Hematopoietic multipotent progenitor cell treated with erythropoietin and hydrocortisone succinate and interleukin-3 and kit ligand, for 8 days (in vitro differentiated cells): ENCODE measurements at places on chromosomes 5 and 9.
A peak's percentile ranks its signal among the peaks of the same experiment; 100 is the strongest.

GRCh38 chr5:17679597-17680203, 45.4 kb downstream of the TAF11L14 start:
- DNase-seq, result no peak

DNA sequence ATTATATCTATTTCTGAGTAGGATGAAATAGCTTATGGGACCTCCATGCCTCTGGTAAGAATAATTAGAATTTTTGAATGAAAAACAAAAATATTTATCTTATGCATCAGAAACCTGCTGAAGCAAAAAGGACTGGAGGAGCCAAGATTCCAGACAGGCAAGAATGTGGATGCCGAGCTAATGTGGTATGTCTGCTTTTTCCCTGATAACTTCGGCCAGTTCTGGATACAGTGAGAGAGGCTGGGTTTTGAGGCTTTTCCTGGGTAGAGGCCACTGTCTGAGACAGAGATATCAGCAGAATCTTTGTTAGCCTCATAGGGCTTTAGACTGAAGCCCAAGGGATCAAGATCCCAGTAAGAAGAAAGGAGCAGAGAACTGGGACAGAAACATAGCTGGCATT, 5.2 kb upstream of the CTNND2 start:
- no peak for DNase-seq

DNA sequence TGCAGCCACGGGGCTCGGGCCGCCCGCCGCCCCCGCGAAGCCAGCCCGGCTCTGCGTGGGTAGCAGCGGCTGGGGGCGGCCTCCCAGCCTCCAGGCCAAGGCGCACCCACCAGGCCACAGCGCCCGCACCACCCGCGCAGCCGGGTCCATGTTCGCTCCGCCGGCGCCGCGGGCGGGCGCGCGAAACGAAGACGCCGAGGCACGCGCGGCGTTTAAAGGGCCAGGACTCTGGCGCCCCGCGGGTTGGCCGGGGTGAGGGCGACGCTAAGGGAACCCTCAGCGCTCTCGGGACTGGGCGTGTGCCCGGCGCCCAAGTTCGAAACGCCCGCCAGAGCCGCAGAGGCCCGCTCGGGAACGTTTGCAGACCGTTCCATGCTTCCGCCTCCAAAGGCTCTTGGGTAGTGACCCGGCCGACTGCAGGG, at the start of gene PTGES2:
TSS of gene PTGES2 (minus strand) at position 162 of the 422 bp plus-strand sequence. CDS start at position 150, 12 bp downstream.
- DNase-seq, result peak; percentile 87

DNA sequence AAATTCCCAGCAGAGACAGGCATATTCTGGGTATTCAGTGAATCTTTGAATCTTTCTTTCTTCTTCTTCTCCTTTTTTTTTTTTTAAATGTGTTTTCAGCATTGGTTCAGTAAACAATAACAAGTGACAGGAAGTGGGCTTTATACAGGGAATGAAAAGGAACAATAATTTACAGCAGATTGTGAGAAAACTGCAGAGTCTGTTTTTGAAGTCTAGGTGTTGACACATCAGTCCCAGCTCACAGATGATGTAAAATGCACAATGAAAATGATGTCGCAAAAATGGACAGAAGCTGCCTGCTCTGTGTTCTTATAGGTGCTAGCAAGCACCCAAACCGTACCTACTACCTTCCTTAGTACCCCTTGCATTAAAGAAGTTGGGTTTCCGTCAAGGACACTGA, 38.8 kb downstream of the TNC start:
- no peak for DNase-seq

DNA sequence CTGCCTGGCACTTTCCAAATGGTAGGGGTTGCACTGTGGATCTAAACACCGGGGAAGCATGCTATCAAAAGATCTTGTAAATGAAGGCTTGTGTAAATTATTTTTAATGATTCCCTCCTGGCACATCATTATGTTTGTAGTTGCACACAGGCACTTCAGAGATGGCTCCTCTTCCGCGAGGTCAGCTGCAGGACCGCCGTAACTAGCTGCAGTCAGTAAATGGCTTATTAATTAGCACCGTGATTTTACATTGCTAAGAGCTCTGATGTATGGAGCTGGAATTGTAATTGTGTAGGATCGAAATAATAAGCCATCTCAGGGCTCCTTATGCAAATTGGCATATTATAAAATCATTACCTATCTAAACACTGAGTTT, 397.6 kb upstream of the IRX1 start:
- no peak for DNase-seq

DNA sequence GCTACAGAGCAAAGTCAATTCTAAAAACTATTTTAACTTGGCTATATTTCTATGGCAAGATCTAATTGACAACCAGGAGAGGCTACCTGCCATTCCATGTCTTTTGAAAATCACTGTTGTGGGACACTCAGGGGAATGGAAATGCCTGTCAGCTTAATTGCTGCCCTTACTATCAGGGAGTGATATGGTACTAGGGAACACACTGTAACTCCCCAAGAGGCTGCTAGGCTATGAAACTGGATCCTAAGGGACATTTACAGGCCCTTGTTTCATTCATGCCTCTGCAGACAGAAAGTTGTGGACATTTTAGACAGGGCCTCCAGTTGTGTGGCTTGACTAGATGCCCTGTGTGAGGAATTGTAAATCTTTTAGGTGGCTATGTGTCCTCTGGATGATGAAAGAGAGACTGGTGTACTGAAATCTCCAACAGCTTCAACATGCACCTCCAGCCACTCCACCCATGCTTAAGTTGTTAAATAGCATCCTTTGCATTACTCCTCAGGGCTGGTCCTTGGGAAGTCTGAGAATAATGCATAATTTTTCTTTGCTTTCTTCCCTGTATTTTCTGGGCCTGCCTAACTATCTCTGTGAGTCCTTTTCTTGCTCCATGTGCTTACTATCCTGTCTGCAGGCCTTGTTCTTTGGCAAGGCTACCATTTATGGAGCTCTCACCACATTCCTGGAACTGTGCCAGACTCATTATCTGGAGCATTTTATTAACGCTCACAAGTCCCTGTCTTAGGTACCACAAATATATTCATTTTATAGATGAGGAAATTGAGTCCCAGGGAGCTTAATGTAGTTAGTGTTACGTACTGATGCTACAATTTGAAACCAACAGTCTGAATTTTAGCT, 3.2 kb downstream of the MROH2B start:
- peak; percentile 6 for DNase-seq
